ENCODE measurements at places on chromosomes 12 and 14.

GRCh38 chr14:67735336-67736147 lies 33.9 kb downstream of the RDH12 start:
- DNase-seq, result no peak

GRCh38 chr12:104201238-104202001 lies 14.2 kb upstream of the TXNRD1 start:
- DNase-seq, result no peak

DNA sequence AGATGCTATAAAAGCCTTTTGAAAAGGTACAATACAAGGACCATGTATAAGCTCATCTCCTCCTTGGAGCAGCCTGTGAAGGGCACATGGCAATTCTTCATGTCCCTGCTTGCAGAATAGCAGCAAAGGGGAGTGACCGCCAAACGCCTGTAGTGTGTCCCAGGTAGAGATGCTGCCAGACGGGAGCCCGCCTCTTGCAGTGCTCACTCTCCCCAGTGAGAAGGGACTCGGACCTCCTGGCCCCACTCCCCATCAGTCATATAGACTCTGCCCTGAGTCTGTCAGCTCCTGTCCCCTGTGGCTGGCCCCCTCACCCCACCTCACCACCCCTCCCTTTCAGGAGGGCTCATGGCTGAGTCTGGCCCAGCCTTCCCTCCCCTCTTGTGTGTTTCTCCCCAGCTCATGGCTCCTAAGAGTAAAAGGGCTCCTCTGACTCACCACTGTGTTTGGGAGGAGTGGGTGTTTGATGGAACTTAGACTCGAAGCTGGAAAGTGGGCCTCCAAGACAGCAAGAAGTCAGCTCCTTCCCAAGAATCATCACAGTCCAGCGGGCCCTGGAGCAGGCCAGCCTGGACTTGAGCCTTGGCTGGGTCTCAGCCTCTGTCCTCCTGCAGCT lies 40.9 kb downstream of the DEGS2 start:
- no peak for DNase-seq

DNA sequence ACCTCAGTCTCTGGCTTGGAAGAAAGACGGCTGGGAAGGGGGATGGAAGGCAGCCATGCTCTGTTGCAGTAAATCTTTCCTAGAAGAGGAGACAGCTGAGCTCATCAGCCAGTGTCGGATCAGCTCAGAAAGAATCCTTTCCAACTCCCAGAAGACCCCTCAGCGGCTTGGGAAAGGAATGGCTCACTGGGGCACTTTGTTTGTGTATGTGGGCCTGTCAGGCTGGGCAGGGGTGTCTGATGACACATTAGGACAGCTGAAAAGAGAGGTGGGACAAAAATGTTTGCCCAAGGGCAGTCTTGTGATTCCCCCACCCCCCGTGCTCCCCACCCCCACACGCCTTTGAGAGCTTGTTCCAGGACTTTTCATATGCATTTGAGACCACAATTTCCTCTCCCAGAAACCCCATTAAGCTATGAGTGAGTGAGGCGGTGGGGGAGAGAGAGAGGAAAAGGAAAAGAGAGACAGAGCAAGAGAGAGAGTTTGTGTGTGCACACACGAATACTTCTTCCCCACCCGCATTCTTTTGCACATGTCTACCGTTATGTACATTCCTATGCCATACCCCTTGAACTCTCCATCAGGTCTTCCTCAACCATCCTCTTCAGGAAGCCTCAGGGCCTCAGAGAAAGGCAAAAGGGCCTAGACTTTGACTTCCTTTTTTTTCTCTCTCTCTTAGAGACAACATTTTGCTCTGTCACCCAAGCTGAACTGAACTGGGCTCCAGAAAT lies 198.9 kb downstream of the ZFP36L1 start:
- DNase-seq, result no peak

DNA sequence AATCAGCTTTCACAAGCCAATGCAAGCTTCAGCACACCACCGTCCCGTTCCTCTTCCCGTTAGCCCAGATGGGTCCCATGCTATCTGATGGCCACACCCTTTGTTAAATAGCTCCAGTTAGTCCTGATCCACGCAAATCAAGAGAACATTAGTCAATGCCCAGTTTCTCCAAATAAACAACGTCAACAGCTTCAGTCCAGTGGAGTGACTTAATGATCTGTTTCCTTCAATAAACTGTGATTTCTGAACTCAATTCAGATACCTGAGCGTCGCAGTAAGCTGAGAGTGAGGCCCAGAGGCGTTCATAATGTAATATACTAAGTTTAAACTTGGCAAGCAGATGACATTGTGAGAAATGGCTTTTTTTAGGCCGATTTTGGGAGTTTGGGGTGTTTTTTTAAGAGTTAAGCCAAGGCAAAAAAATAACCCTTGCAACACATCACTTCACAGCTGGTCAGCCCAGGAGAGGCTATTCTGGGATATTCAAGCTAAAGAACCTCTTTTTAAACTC lies 112.3 kb downstream of the ZFP36L1 start:
- DNase-seq, result no peak

DNA sequence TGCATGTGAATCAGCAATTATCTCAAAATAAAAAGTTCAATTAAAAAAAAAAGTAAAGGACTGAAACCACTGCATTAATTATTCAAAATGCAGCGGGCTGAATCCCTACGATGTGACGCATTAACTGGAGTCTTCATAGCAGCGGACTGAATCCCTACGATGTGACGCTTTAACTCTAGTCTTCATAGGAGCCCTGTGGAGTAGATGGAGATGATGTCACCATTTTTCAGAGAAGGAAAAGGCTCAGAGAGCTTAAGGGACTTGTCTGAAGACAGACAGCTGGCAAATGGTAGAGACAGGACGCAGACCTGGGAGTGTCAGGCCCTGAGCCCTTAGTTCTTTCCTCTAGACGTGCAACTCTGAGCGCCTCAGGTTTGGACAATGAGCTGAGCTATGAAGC lies 168.0 kb upstream of the MYL2 start:
- DNase-seq, result no peak
